ENCODE measurements at places on chromosomes 12 and 14. TPM values are rescaled to one million over a fixed set of nuclear protein-coding genes. Genes with fewer than 3 reads are reported as not detected.

NINJ2 gene
- 2.5 TPM for total RNA-seq

ZNF705A gene
- total RNA-seq, result not detected

SLC39A2 gene
- total RNA-seq, result not detected

OAS1 gene
- 41.7 TPM for total RNA-seq

MDGA2 gene
- total RNA-seq, result not detected

C12orf54 gene
- total RNA-seq, result not detected

SYNDIG1L gene
- not detected for total RNA-seq

DNA sequence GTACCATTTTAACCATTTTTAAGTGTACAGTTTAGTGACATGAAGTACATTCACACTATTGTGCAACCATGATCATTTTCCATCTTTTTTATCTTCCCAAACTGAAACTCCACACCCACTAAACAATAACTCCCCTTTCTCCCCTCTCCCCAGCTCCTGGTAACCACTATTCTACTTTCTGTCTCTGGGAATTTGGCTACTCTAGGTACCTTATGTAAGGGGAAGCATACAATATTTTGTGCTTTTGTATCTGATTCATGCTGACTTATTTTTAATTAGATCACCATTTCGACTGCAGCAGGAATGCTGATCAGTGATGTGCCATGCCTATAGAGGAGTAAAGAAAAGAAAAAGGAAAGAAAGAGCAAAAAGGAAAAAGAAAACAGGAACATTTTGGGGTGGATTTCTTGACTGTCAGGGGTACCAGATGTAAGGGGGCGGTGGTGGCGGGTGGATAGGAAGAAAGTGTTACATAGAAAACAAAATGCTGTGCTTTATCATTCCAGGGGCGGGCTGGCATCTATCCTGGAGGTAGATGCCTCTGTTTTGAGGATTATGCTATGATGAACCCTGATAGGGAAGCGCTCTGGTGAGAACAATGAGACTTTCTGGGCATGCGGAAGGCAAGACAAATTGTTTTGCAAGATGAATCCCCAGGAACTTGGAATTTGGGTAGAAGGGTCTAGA is 45.2 kb upstream of the CTDSP2 start:
- DNase-seq, result no peak

- DNase-seq, result peak; percentile 66
These were observed 34.8 kb downstream of the NFKBIA start for GRCh38 chr14:35369701-35370191.

DNA sequence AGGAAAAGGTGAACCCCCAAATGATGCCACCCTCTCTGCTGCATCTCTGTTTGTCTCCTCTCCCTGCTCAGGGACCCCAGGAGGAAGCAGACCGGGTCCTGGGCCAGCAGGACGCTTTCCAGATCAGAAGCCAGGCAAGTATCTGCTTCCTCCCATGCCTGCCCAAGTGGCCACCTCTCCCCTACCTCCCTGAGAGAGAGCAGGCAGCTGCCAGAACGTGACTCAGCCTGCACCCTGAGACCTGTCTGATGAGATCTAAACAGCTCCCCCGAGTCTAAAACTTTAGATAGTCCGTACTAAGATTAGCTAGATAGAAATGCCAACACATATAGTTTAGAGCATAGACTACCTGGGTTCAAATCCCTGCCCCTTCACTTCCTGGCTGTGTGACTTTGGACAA is 31.2 kb upstream of the OAS1 start:
- no peak for DNase-seq

- DNase-seq, result no peak
These were observed 12.9 kb downstream of the MMP14 start for GRCh38 chr14:22849212-22849819.

GRCh38 chr14:96383445-96383844 is 8.5 kb upstream of the AK7 start:
- DNase-seq, result no peak

GRCh38 chr14:105358140-105358846 is 40.0 kb upstream of the TEX22 start:
- DNase-seq, result no peak

DNA sequence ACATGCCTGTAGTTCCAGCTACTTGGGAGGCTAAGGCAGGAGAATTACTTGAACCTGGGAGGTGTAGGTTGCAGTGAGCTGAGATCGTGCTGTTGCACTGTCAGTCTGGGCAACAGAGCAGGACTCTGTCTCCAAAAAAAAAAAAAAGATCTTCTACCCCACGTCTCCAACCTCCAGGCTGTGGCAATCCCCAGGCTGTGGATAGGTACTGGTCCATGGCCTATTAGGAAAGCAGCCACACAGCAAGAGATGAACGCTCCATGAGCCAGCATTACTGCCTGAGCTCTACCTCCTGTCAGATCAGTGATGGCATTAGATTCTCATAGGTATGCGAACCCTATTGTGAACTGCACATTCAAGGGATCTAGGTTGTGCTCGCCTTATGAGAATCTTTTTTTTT is 6.1 kb upstream of the PTGES3 start:
- no peak for DNase-seq
